Stimulated activated CD4-positive, alpha-beta T cell treated with anti-CD3 and anti-CD28 coated beads, Interleukin-1b, Interleukin-23, amount 100 ng/mL, for 1 hour (primary cell): ENCODE measurements at places on chromosomes 11 and 22.
A peak's percentile ranks its signal among the peaks of the same experiment; 100 is the strongest.

DNA sequence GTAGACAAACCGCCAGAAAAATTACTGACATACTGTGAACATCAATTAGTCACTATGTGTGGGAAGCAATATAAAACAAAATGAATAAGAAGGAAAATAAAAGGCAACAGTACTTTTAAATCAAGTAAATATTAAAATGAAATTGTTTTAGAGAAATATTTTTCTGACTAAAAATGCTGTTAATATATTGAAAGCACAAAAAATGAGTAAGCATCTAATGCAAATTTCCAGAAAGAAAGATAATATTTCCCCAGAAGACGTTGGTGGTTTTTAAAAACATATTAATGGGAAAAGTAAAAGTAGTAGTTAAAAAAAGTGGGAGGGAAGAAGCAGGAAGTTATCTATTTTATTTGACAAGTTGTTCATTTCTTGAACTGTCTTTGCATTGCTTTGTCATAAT is 16.5 kb downstream of the XKR3 start:
- DNase-seq, result no peak

DNA sequence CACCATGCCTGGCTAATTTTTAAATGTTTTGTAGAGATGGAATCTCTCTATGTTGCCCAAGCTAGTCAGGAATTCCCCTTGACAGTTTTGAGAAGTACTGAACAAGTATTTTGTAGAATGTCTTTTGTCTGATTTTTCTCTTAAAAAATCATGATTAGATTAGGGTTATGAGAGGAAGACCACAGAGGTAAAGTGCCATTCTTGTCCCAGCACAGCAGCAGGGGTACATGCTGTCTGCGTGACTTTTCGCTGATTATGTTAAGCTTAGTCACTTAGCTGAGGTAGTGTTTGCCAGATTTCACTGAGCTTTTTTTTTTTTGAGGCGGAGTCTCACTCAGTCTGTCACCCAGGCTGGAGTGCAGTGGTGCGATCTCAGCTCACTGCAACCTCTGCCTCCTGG is 13.6 kb upstream of the NUP160 start:
- DNase-seq, result no peak

DNA sequence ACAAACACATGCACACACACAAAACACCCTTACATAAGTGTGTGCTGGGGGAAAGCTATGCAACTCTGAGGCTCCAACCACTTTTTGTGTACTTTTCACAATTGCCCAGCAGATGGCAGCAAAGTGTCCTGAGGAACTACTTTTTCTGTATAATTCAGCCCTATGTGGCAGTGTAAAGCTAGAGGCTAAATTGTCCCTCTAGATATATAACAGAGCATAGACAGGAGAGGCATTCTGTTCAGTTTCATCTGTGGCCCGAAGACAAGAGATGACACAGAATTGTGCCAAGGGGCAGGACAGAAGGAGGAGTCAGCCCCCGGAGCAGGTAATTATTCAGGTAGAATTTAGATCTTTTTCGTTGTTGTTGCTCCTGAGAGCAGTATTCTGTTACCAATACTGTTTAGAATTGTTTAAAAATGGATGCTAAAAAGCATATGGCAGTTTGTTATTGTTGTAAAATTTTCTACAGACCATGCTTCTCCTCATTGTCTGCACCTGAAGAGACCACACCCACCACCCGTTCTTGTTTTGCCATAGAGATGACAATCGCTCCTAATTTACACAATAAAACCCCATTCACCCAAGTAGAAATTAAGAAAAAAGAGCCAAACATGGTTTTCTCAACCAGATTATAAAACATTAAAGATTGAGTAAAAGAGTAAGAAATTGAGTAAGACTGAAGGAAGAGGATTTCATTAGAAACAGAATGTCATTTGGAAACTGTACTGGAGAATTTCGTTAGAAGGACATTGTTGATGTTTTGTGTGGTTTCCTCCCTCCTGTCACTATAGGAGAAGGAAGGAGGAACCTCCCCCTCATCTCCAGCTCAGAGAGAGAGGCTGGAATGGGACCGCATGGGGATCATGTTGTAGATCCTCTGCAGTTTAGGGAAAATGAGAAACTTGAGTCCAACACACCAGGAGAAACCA is 14.5 kb upstream of the MS4A7 start:
- DNase-seq, result peak; percentile 6

DNA sequence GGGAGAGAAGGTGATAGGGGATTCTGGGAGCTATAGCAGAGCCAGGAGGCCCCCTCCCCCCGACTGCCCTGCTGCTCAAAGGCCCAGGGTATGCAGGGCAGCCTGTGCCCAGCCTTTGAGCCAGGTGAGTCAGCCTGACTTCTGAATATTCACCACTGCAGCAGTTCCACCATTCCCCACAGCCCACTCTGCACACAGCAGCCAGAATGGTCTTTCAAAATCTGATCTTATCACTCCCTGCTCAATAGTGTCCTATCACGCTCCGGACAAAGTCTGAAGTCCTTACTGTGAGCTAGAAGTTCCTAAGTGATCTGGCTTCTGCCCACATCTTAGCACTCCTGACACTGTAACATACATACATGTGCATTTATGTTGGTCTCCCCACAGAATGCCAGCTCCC is 111.7 kb downstream of the BUD13 start:
- DNase-seq, result no peak

DNA sequence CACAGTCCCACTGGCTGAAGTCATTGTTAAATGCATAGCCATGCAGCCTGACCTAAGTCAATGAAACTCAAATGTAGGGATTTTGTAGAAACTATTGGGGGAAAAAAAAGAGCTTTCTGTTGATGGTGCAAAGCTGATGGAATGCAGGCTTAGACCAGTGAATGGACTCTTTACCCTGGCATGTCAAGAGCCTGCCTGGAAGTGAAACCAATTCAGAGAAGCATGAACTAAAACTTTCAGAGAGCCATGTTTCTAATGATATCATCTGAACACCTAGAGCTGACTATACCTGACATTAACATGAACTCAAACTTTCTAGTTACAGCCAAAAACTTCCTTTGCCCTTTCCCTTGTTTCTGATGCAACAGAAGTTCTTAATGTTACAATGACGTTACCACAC is 89.0 kb downstream of the APIP start:
- DNase-seq, result no peak

DNA sequence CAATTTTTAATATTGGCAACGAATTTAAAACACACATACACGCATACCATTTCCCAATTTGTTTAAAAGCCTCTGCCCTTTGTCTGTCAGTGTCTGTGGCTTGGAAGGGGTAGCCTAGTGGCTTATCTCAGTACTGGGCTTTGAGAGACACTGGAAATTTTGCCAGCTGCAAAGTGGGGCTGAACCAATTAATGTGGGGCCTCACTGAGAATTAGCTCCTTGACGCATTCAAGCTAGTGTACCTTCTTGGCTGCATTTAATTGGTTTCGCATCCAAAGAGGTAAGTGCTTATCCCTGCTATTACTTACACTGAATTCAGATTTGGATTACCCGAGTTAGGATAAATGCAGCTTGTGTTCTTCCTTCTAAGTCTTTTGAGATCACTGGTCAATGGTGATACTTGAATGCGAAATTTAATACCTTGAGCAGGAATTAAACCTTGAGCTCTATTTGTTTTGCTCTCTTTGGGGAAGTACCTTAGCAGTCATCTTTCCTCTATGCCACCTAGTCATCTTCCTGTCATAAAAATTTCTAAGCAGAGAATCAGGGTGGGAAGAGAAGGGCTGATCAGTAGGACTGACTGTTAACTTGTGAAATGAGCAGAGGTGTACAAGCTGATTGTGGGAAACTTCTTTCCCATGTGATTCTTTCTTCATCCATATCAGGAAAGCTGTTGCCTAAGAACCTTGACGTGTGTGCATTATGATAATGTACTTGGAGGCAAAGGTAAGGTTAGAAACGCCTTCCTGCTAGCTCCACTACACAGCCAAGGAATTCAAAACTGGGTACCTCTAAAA is 187.7 kb upstream of the E2F8 start:
- no peak for DNase-seq

GRCh38 chr22:19776433-19777031 is 16.0 kb downstream of the TBX1 start:
- DNase-seq, result no peak

DNA sequence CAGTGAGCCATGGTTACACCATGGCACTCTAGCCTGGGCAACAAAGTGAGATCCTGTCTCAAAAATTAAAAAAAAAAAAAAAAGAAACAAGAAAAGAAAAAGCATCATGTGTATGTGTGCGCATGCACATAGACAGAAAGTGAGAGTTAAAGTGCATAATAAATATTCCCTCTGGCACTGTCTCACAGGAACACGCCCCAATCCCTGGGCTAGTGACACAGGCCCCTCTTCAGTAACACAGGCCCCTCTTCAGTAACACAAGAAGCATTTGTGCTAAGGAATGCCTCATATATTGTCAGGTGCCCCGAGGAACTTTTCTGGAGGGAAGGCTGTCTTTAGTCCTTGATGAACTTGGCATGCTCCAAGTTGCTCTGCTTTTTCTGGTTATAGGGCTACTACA is 57.5 kb downstream of the RPL27A start:
- no peak for DNase-seq

- no peak for DNase-seq
Observed at GRCh38 chr11:124674571-124674970, 867 bp downstream of the SPA17 start.

DNA sequence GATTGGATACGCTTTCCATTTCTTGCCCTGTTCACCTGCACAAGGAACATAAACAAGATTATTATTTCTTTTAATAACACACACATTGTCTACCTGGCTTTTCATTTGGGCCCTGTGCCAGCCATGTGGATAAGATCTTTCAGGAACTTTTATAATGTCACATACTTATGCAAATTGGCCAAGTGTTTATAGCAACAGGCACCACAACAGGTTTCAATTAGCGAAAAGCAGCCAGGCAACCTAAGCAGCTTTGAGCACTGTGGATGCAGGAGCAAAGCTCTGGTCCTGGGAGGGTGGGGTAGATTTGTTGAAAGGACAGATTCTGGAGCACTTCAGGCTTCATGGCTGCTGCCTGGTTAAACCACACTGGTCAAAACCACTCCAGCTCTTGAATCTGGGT is 217.4 kb downstream of the BARX2 start:
- DNase-seq, result no peak

- no peak for DNase-seq
Observed at GRCh38 chr11:94964934-94965333, 8.4 kb downstream of the CWC15 start.

- no peak for DNase-seq
Observed at GRCh38 chr11:106208760-106209159, 131.3 kb downstream of the AASDHPPT start.

DNA sequence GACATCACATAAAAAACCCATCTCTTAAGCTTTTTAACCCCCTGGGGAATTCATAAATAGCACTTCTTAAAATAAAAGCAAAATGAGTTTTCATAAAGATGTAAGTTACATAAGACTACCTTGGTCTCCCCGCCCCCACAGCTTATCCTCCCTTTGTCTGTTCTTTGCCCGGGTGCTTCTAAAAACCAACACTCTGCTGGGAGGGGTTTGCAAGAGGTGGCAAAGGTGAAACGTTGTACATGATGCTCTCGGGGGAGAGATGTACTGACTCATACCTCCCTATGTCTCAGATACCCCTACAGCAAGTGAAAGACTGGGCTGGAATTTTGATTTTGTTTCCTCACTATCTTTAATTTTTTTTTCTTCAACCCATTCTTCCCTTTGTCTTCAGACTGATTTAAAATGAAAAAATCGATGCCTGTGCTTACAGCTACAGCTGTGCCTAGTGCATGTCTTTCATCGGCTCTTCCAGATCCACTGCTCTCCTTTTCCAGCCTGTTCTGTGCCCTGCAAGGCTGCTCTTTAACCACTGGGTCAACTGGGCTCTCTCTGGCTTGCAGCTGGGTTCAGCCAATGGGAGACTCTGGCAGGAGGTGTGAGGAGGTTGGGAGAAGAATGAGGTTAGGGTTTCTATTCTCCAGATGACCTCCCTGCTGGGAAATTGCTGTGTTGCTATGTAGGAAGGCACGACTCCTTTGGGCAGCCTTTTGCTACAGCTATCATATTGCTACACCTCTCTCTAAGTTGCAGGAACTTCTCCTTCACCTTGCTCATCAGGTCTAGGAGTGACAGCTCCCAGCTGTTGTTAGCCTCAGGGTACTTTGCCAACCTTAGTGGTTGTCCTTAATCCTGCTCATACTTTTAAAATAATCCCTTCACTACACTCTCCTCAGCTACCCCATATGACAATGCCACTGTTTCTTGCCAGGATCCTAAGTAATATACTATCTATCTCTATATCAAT is 266.5 kb downstream of the TENM4 start:
- DNase-seq, result no peak

DNA sequence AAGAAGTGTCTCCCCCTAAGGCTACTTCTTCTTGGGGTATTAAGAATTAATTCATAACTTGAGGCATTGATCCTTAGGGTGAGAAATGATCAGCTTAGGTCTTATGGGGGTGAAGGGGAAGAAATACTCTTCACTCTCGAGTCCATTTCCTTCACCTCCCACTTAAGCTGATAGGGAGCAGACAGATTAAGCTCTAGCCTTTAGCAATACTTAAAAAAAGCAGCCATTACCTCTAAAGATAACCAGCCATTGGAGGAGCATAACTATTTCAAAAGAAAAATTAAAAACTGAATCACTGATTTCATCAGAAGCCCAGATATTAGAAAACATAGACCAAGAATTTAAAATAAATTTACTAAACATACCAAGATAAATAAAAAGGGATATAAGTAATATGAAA is 60.5 kb downstream of the ENTHD1 start:
- no peak for DNase-seq

DNA sequence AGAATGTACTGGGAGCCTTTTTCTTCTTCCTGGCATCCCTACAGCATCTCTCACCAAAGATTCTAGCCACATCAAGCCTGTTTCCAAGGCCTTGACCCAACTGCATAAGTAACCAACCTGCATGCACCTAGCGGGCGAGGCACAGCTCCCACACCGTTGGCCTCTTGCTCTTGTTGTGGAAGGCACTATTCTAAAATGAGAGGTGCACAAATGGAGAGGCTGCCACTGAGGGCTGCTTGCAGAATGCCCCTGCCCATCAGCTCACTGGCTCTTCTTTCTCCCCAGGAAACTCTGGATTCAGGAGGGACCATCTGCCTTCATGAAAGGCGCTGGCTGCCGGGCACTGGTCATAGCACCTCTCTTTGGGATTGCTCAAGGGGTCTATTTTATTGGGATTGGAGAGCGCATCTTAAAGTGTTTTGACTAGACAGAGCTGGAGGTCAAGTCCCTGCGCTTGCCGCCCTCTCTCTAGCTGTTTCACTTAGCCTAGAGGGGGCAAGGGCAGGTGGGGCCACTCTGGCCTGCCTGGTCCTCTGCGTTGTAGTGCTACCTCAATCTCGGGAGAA is 26.6 kb downstream of the SLC25A18 start:
- DNase-seq, result no peak

GRCh38 chr11:132184079-132184478 is 813.7 kb downstream of the NTM start:
- DNase-seq, result no peak
